Right ventricle myocardium inferior (tissue), 1 donor: ENCODE measurements at places on chromosomes 16 and 17. TPM values are rescaled to one million over a fixed set of nuclear protein-coding genes. Genes with fewer than 3 reads are reported as not detected.

DNA sequence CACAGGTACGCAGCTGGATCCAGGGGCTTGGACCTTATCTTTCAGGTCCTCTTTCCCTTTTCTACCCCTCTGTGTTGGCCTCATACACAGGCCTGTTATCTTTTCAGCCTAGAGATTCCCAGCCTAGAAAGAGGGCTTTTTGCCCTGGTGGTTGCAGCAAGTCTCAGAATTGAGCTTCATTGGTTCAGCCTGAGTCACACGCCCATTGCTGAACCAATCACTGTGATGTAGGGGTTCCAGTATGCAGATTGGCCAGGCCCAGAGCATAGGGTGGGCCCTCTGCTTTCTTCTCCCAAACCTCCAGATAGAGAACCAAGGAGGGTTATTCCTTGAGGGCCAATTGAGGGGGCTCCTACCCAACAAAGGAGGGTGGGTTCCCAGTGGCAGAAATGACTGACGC lies 32.8 kb downstream of the GPT2 start:
- DNase-seq: no peak

DNA sequence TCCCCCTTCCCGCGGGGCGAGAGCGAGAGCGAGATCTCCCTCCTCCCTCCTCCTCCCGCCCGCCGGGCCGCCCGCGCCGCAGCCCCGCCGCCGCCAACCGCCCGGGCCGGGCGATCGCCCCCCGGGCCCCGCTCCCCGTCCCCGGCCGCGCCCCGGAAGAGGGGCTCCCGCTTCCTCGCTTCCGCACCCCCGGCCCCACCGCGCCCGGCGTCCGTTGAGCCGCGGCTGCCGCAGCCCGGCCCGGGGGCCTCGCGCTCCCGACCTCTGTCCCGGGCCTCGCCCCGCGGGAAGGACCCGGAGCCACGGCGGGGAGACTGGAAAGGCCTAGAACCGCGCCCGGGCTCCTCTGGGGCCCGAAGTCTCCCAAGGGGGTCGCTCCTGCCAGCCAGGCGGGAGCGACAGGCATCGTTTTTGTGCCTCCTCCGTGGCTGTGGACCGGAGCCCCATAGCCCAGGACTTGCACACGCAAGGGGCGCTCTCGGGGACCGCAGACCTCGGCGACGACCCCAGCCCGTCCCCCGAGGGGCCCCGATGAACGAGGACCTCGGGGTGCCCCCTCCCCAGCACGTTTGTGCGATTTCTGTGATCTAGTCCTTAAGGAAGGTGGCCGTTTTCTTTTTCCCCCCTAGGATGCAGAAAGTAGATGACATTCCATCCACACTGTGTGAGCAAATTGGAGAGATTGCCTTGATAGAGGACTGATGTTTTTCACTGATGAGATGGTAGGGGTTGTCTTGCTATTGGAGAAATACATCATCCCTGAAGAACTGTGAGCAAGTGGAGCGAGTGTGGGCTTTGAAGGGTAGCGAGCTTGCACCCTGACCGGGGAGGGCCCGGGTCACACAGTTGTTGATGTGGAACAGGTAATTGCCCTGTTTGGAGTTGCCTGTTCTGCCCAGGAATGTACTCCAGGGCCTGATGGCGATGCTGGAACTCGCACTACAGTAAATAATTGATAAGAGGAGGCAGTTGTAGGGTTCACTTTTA lies 611 bp downstream of the BANP start:
- DNase-seq: no peak

GRCh38 chr16:55567382-55567781 lies 898 bp downstream of the CAPNS2 start:
- no peak for DNase-seq

DNA sequence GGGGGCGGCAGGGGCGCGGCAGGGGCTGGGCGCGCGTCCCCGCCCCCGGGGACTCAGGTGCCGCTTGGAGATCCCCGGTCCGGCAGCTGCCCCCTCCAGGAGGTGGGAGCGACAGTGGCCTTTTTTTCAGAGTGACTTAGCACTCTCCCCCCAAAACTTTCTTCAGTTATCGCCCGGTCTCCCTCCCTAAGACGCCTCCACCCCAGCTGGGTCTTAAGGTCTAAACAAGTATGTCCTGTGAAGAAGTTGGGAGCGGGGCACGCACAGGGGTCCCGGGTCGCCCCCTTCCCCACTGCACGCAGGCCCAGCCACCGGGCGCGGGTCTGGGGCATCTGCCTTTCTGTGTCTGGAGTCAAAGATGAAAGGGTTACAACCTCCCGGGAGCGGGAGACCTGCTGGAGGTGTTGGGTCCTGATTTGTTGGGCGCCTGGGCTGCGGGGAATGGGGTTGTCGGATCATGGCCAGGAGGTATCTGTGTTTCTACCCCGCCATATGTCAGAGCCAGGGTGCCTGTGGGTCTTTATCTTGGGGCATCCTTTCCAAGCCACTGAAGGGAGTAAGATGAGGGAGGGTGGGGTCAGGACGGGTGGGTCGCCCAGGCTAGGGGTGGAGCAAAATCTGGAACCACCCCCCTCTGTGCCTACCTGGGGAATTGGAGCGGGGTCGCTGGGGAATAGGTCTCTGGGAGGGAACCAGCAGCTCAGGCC lies 757 bp downstream of the FMNL1 start:
- peak; percentile 66 for DNase-seq

GRCh38 chr16:83947642-83948234 lies 5.3 kb upstream of the OSGIN1 start:
- no peak for DNase-seq

- DNase-seq: no peak
Observed at GRCh38 chr17:63675231-63675606, 24.7 kb downstream of the LIMD2 start.

Gene TLCD2
- 2.4 TPM for total RNA-seq

Gene TAC4
- 0.43 TPM for total RNA-seq

Gene MGAT5B
- not detected for total RNA-seq
